Osteocyte (in vitro differentiated cells): ENCODE measurements at places on chromosomes 16 and 17. TPM values are rescaled to one million over a fixed set of nuclear protein-coding genes. Genes with fewer than 3 reads are reported as not detected.

Gene MARVELD3
- 0.24 TPM in 1 of 2 replicates, not detected in the other for total RNA-seq

DNA sequence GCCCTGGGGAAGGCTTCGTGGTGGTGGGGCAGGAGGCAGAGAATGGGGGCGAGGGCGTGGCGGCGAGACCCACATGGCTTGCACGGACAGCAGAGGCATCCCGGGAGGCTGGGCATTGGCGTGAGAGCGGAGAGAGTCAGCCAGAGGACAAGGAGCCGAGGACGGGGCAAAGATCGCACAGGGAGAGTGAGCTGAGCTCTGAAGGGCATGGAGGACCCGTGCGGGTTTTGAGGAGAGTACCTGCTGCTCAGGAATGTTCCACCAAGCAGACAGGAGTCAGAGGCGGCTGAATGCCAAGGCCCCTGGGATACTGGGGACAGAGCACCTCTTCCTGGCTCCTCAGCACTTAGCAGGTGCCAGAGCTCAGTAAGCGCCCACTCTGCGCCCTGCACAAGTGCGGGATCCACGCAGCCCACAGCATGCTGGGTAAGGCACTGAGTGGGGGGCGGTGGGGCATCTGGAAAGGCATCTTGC is 47.8 kb downstream of the ARHGAP27 start:
- no peak for DNase-seq

- no peak for DNase-seq
These were observed 64.8 kb downstream of the ERCC4 start for GRCh38 chr16:13984794-13985193.

DNA sequence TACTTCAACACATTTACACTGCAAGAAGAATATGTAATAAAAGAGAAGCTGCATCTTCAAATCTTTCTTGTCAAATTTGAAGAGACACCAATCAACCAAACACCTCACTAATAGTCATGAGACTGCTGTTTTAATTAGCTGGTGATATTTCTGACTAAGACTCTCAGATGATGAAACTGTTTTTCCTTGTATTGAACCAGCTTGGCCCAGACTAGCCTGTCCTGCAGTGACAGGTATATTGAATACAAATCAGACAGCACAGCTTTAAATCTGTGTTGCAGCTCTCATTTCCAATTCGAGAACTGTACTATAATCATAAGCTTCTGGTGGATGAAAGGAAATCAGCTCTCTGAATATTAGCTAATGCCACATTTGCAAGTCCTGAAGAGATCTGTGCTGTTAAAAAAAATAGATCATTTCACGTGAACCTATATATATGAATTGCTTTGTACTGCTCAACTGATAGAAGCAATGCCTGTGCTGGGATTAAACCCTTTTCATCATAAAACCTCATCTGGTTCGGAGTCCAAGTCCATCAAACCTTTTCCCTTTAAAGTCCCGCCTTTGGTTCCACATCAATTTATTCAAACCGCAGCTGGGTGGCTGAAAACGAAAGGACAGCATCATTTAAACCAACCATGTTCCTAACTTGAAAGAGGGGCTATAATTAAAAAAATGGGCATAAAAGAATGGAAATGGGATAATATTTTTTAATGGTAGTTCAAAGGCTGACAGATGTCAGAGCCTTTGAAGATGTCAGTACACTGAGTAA is 306.2 kb downstream of the CEP112 start:
- no peak for DNase-seq

Gene GPR139
- total RNA-seq = not detected in 2 replicates

Gene IRF8
- total RNA-seq = not detected in 2 replicates

Gene ENGASE
- 36.3 and 38.4 TPM in 2 replicates for total RNA-seq
